ENCODE measurements at places on chromosomes 3 and 15.

DNA sequence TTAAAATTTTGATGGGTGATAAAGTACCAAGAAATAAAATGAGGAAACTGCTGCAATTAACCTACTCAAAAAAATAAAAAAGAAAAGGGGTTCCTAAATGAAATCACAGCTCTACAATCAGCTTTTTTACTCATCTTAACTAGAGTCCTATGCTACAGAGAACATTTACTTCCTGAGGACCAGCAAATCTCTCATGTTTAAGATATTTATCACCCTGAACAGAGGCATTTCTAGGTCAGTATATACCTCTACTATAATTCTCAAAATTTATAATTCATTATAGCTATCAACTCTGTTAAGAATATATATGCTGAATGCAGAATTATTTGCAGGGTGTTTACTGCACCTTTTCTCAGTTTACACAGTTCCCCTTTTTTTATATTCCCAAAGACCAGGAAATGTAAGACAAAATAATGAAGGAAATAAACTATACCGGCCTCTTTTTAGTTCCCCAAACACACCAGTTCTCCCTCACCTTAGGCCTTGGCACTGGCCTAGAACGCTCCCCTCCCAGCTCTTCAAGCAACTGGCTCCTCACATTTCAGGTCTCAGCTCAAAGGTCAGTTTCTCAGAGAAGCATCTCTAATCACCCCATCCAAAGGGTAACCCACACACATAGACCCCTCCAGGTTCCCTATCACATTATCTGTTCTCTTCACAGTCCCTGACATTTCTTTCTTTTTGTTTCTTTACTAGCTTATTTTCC is 71.1 kb downstream of the LRRFIP2 start:
- no peak for DNase-seq

DNA sequence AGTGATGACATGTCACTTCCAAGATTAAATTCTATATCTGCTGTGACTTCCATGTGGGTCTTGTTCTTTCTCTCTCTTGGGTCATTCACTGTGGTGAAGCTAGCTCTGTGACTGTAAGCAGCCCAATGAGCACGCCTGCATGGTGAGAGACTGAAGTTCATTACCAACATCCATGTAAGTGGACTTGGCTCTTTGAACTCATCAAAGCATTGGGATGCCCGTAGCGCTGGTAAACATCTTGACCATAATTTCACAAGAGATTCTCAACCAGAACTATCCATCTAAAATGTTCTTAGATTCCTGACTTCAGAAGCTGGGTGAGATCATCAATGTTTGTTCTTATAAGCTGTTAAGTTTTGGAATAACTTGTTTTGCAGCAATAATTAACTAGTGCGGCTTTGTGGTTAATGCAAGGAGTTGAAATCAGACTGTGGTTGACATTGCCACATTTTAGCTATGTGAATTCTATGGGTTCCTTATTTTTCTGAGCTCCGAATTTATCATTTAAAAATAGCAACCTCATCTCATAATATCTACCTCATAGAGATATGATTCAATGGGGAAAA is 31.6 kb upstream of the LRRC3B start:
- no peak for DNase-seq

DNA sequence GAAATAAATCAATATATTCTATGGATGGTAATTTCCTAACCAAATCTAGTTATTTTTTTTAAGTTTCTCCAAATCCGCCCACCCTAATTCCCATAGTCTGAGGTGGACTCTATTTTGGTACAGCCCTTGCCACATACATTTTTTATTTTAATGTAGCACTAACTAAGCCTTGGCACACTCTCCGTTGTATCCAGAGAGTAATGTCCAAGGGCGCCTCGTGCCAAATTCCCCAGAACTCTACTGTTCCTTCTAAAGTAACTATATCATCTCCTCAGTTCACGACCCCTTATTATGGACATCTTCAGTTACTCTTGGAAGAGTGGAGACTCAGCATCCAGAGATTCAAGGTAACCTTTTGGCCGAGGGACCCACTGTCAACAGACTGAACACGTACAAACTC is 1.3 kb downstream of the VGLL3 start:
- no peak for DNase-seq

DNA sequence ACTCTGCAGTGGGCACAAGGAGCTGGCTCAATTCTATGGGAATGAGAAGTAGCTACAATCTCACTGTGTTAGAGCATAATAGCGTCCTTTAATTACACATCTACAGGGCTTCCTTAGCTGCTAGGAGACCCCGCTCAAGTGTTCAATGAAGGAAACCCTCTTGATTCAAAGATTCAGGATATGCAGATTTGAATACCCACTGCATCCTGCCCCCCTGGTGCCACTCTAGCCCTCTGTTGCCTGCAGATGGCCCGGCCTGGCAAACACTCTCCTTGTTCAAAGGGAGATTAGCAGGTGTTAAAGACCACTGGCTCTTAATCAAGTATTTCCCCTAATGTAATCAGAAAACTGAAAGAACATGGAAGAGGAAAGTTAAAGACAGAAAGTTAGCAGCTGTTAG is 356.6 kb downstream of the VGLL3 start:
- no peak for DNase-seq

- no peak for DNase-seq
Observed at GRCh38 chr15:59176653-59177316, 29.9 kb upstream of the LDHAL6B start.

DNA sequence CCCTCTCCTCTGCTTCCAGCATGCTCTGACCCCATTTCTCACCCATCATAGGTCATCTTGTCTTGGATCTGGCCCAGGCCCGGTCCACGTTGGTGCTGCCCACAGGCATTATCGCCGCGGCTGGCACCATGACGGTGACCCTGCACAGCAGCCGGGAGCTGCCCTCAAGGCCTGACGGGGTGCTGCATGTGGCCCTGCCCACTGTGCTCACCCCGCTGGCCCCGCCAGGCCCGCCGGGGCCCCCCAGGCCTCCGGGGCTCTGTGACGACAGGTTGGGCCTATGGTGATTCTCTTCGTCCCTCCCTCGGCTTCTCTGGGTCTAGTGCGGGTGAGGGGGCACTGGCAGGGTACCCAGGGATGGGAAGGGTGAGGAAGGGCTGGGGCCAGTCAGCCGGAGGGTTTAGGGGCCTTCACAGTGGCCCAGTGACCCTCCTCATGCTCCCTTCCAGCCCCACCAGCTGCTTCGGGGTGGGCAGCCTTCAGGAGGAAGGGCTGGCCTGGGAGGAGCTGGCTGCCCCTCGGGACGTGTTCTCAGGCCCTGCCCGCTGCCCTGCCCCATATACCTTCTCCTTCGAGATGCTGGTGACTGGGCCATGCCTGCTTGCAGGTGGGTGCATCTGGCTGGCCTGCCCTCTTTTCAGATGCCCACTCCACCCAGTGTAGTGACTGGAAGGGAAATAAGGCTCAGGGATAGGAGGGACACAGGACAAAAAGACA is 3.9 kb downstream of the VWA5B2 start:
- DNase-seq: no peak

DNA sequence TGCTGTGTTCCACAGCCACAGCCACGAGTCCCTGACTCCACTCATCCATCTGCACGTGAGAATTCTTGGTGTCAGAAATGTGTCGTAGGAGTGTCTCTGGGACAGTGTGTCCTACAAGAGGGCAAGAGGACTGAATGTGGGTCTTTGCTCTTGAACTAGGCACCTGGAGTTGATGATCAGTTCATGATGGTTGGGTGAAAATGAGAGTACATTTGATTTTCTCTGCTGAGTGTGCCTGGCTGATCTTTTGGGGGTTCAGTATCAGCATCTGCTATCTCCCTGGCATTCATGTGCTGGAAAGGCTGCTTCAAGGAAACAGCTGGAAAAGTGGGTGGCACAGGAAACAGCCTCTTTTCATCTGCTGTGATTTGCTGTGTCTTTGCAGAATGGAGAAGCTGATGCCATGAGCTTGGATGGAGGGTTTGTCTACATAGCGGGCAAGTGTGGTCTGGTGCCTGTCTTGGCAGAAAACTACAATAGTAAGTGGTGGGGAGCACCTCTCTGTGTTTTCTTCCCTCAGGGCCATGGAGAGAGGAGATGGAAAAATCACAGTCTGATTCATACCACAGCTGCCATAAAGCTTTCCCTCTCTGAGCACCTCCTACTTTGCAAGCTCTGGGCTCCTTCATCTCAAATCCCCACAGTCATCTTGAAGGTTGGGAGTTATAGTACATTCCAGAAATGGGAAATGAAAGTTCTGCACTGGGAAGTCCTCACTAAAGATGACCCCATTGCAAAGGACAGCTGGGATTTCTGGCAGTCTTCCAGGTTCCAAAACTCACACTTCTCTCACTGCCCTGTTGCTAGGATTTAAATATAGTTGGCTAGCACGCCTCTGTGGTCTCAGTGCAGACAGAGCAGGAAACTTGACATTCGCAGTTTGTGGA is 17.8 kb downstream of the TF start:
- no peak for DNase-seq

- no peak for DNase-seq
Observed at GRCh38 chr3:13613343-13614190, 64.6 kb downstream of the FBLN2 start.

GRCh38 chr3:98726084-98726483 is 37.1 kb upstream of the ST3GAL6 start:
- no peak for DNase-seq
